ENCODE measurements at places on chromosomes 5 and 9. TPM values are rescaled to one million over a fixed set of nuclear protein-coding genes. Genes with fewer than 3 reads are reported as not detected.

GRCh38 chr9:131562032-131562959 is 17.0 kb downstream of the PRRT1B start:
- DNase-seq: no peak

Gene IRX2
- 2.7 TPM for polyA plus RNA-seq

GRCh38 chr5:66633754-66634153 is 37.6 kb downstream of the MAST4 start:
- no peak for DNase-seq

Gene SLC6A19
- polyA plus RNA-seq: not detected

DNA sequence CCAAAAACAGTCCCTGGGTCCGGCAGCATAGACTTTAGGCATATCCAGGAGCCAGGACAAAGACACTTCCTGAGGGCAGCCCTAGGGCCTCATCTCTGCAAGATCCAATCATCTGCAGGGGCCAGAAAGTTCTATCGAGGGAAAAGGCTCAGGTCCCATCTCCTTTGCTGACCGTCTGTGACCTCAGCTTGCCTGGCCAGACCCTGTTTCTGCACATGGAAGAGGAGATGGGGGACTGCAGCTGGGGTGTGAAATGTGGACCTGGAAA is 51.0 kb upstream of the FCN1 start:
- DNase-seq: no peak

DNA sequence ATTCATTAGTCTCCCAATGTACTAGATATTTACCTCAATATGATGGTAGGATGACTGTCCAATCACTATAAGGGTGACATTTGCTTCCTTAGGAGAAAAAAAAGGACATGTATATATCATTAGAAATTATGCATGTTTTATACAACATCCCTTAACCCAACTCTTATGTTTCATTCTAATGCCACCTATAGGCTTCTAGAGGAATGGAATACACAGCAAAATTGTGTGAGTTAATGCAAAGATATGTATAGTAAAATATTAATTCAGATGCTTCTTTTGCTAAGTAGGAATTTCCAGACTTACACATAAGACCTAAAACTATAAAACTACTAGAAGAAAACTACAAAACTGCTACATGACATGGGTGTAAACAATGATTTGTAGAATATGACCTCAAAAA is 3.5 kb downstream of the PRXL2C start:
- DNase-seq: no peak

Gene ADRA1B
- 2.1 TPM for polyA plus RNA-seq

DNA sequence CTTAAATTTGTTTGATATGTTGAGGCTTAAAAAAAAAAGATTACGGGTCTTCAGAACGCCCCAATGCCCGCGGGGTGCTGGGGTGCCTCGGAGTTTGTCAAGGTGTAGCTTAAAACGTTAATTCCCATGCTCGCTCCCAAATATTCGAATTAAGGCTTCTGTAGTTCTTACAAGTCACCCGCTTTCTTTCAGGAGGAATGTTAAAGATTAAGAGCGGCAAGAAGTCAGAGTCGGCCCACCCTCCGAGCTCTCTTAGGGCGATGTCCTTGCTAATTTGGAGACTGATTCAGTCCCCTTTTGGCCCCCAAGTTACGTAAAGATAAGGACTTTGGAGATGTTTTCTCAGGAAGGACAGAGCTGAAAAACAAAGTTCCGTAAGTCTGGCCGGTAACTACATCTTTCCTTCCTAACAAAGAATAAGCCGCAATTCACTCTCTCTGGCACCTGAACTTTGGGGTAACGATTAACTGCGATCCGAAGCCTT is 746 bp upstream of the NPM1 start:
- DNase-seq: no peak

- peak; percentile 87 for DNase-seq
Measured at GRCh38 chr9:115531410-115532125, 413.6 kb upstream of the TNC start.

Gene TSSK1B
- polyA plus RNA-seq: not detected

Gene MYMK
- polyA plus RNA-seq: not detected

GRCh38 chr5:121867403-121867802 is 15.7 kb downstream of the FTMT start:
- DNase-seq: no peak

DNA sequence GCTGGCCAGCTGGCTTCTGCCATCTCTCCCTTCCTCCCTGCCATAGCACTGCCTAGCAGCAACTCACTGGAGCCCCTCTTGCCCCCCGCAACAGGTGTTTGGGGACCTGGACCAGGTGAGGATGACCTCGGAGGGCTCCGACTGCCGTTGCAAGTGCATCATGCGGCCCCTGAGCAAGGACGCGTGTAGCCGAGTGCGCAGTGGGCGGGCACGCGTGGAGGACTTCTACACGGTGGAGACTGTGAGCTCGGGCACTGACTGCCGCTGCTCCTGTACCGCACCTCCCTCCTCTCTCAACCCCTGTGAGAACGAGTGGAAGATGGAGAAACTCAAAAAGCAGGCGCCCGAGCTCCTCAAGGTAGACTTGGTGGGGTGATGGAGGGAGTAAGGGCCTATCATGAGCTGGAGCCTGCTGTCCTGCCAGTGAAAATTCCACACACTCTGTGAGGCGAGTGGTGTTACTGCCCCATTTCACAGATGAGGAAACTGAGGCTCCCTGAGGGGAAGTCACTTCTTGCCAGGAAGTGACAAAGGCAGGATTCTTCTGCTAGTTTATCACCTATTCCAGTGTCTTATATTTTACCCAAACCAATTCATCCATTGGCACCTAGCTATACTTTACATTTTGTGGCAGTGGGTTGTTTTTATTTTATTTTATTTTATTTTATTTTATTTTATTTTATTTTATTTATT is 10.1 kb downstream of the OLFML2A start:
- no peak for DNase-seq

GRCh38 chr9:4799775-4800174 is 7.0 kb downstream of the RCL1 start:
- no peak for DNase-seq

- DNase-seq: no peak
Measured at GRCh38 chr5:14063138-14063537, 80.0 kb upstream of the TRIO start.

GRCh38 chr9:127753148-127753547 is 18.1 kb upstream of the TOR2A start:
- DNase-seq: no peak

Gene URM1
- polyA plus RNA-seq: 95.7 TPM

Gene ANKRD20A1
- polyA plus RNA-seq: 0.17 TPM

Gene CARD19
- 56.0 TPM for polyA plus RNA-seq

- no peak for DNase-seq
Measured at GRCh38 chr5:123186771-123187170, 97.7 kb downstream of the PRDM6 start.

GRCh38 chr5:122304471-122305215 is 7.4 kb upstream of the SNCAIP start:
- no peak for DNase-seq
